Activated B cell treated with CpG ODN at 0.5 μM for 24 hours (primary cell): ENCODE measurements at places on chromosomes 1 and 21.

GRCh38 chr1:112509005-112509659, 367 bp downstream of the WNT2B start:
- peak; percentile 41 for DNase-seq

GRCh38 chr1:147292012-147292411, 49.5 kb downstream of the CHD1L start:
- no peak for DNase-seq

DNA sequence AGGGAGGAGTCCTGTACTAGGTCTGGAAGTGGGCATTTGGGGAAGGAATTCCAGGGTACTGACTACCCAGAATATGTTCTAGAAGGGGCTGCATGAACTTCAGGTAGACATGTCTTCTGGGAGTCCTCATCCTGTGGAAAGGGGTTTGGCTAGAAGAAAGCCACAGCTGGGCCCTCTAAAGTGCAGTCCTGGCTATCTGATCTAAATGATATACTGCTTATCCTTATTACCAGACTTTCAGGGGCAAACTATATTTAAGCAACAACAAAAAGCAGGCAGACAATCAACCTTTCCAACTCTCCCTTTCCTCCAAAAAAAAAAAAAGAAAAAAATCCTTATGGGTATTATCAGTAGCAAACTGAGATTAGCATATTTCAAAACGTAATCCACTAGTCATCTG, 29.8 kb upstream of the GFI1 start:
- no peak for DNase-seq

GRCh38 chr1:51512606-51513005, 6.5 kb downstream of the EPS15 start:
- DNase-seq, result no peak

DNA sequence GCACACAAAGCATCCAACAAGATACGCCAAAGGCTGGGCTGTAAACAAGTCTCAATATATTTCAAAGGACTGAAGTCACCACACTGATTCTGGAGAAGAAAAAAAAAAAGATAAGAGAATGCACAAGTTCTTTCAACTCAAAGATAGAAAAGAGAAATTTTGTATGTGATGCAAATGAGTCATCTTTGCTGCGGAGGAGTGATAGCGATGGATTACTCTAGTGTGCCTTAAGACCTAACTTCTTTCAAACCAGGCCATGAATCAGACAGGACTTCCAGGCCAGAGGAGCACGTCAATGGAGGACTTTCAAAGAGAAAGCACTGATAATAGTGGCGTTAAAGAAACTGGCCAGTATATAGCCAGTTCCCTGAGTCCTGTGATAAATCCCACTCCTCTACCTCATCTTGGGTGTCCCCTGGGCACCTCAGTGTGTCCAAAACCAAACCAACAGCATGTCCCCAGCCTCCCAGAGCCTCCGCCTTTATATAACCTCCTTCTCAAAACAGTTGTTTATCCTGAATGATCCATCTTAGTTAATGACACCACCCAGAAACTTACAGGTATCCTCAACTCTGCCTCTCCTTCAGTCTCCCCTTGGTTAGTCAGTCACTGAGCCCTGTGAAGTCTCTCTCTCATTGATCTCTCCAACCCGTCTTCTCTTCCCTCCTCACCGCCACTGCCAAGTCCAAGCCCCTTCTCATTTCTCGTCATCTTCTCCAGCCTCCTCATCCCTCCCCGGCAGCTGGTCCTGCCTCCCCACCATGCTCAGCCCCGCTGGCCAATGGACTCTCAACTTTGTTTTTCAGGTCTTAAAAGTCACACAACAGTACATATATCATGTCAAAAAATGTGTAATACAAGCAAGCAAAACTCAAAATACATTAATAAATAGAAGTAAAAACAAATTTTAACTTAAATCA, 47.2 kb upstream of the IFFO2 start:
- DNase-seq, result no peak
